CD4-positive, alpha-beta T cell treated with Interleukin-15 for 4 hours (primary cell): ENCODE measurements at places on chromosomes 2 and 18.
A peak's percentile ranks its signal among the peaks of the same experiment; 100 is the strongest.

- DNase-seq: no peak
Measured at GRCh38 chr2:125745514-125745913, 910.4 kb upstream of the GYPC start.

GRCh38 chr2:218990612-218991011 is 2.6 kb downstream of the CRYBA2 start:
- no peak for DNase-seq

DNA sequence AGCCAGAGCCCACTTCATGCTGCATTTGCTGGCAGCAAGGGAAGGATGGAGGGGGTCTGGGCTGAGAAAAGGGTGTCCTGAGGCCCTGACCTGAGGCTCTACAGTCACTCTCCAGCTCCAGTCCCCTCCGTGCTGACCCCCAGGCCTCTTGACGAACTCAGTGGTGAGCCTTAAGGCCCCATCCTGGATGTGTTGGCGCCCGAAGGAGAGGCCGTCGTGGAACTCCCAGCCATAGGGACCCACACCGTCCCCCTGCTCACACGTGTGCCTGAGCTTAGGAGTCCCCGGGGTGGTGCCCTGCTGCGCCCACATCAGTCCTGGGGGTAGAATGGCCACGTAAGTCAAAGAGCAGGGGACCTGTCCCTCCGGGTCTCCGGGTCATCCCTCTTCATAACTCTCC is 776 bp downstream of the MOGS start:
- no peak for DNase-seq

DNA sequence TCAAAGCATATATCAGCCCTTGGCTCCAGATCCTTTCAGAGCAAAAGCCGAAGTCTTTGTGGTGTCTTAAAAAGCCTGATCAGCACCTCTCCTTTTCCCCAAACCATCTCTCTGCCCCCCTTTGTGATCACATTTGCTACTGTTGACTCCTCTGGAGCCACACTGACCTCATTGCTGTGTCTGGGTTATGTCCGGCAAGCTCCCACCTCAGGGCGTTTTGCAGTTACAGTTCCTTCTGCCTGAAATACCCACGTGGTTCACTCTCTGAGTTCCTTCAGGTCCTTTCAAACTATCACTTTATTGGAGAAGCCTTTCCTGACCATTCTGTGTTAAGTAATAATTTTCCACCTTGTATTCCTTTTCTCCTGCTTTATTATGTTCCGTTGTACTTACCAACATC is 11.8 kb downstream of the C2orf69 start:
- no peak for DNase-seq

GRCh38 chr18:47838396-47838795 is 92.1 kb downstream of the SMAD2 start:
- DNase-seq: no peak

DNA sequence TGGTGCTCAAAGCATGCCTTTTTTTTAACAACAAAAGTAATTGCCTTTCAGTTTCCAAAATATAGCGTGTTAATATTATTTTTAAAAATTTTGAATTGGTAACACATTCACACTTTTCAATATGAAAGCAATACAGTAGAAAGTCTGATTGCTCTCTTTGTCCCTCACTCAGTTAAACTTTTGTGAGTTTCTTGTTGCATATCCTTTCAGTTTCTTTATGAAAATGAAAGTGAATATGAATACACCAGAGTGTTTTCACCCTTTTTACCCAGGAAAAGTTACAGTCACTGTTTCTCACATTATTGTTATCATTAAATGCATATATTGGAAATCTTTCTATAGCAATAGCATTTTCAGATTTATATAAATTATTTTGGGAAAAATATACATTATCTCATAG is 377.4 kb upstream of the CRIM1 start:
- peak; percentile 5 for DNase-seq

GRCh38 chr2:126808929-126809328 is 89.8 kb upstream of the TEX51 start:
- DNase-seq: no peak

DNA sequence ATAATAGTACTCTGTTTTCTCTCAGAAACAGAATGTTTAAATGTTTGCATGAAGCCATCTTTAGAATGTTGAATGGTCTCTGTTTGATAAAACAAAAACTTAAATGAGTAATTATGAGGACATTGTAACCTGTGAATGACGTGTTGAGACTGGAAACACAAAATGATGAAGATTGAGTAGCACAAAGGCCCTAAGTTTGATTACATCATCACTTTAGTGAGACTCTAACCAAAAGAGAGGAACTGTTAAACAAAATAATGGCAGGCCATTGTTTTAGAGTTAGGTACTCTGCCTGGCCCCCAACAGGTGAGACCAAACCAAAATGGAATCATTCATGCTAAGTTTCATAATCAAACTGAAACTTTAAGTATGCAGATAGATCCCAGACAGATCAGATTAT is 1561.7 kb upstream of the SLC39A10 start:
- DNase-seq: no peak

GRCh38 chr2:228689053-228689452 is 507.6 kb upstream of the SPHKAP start:
- no peak for DNase-seq

DNA sequence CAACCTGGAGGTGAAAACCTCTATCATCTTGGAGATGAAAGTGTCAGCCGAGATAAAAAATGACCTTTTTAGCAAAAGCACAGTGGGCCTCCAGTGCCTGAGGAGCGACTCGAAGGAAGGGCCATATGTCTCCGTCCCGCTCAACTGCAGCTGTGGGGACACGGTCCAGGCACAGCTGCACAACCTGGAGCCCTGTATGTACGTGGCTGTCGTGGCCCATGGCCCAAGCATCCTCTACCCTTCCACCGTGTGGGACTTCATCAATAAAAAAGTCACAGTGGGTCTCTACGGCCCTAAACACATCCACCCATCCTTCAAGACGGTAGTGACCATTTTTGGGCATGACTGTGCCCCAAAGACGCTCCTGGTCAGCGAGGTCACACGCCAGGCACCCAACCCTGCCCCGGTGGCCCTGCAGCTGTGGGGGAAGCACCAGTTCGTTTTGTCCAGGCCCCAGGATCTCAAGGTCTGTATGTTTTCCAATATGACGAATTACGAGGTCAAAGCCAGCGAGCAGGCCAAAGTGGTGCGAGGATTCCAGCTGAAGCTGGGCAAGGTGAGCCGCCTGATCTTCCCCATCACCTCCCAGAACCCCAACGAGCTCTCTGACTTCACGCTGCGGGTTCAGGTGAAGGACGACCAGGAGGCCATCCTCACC is 90.2 kb downstream of the SH3BP4 start:
- DNase-seq: no peak
